ENCODE measurements at places on chromosomes 13 and 19. TPM values are rescaled to one million over a fixed set of nuclear protein-coding genes. Genes with fewer than 3 reads are reported as not detected.

The LILRA6 gene
- not detected for polyA plus RNA-seq

The CLEC17A gene
- polyA plus RNA-seq = 98.8 TPM

- DNase-seq = no peak
Observed at GRCh38 chr19:35519291-35519690, 5.8 kb upstream of the DMKN start.

DNA sequence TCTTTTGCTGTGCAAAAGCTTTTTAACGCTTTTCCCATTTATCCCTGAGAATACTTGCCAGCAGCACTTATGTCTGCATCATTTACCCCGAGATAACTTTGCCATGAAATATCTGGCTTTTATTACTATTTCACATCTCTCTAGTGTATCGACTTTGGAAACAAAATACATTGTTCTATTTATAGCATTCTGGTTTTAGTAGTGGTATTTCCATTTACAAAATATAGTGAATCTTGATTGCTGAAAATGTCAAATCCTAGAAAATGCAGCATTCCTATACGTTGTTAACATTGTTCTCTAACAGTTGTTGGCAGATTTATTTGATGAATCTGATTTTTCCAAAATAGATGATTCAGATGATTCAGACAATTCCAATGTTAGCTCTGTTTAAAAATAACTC, 189.3 kb upstream of the SPRY2 start:
- DNase-seq = no peak

DNA sequence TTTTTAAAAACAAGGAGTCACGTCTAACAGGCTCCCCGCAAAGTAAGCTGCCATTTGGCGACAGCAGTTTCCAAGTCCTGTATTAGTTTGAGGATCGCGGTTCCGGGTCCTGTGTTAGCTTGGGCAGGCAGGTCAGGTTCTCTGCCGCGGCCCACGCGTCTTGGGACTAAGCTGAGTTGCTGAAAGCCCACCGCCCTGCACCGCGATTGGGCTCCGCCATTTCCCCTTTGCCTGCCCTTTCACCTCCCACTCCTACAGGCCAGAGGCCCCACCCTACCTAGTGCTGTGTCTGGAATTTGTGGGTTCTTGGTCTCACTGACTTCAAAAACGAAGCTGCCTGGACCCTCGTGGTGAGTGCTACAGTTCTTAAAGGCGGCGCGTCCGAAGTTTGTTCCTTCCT, 6.8 kb downstream of the PARP4 start:
- no peak for DNase-seq
